Stimulated activated CD4-positive, alpha-beta T cell treated with anti-CD3 and anti-CD28 coated beads, Interleukin-2, amount 100 ng/mL, for 48 hours (primary cell): ENCODE measurements at places on chromosomes 3 and 15.

DNA sequence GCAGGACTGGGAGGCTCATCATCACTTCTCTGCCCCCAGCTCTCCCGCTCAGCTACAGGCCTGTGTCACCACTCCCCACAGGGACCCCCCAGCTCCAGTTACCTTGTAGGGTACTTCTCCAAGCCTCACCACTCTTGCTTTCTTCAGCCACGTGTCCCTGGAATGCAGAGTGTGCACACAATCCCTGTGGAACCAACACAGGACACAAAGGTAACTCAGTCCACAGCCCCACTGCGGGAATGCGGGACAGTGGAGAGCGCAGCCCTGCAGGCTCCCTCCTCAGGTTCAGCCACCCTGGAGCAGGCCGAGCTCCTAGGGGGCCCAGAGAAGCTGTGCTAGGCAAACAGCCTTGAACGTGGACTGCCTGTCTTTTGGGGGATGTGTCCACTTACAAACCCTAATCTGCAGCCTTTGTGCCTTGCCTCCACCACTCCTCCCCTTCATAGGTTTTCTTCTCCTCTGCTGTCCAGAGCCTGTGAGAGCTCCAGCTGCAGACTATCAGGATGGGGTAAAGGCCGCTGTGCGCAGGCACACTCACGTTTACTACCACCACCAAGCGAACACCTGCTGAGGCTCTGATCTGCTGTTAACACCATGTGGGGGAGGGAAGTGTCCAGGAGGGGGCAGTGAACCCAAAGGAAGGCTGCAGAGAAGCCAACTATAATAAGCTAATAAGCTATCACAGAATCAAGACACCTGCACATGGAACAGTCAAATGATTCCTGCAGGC lies 26.0 kb downstream of the XPC start:
- DNase-seq = no peak

GRCh38 chr15:71106802-71107500 lies 8.3 kb upstream of the THSD4 start:
- no peak for DNase-seq

DNA sequence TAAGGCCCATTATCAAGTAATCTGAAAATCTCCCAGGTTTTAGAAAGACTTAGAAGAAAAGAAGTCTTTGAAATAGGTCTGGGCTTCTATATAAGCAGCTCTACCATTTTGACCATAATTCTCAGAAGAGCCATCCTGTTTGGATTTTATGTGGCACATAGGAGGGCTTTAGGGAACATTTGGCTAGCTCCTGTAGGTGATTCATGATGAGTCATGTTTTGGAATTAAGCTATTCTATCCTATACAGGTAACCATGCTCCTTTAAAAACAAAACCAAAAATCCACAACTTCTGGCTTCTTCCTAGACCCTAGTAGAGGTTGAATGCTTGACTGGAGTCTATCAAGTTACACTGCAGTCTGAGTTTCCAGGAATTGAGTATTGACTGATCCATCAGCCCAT lies 8.9 kb downstream of the SST start:
- DNase-seq = no peak

DNA sequence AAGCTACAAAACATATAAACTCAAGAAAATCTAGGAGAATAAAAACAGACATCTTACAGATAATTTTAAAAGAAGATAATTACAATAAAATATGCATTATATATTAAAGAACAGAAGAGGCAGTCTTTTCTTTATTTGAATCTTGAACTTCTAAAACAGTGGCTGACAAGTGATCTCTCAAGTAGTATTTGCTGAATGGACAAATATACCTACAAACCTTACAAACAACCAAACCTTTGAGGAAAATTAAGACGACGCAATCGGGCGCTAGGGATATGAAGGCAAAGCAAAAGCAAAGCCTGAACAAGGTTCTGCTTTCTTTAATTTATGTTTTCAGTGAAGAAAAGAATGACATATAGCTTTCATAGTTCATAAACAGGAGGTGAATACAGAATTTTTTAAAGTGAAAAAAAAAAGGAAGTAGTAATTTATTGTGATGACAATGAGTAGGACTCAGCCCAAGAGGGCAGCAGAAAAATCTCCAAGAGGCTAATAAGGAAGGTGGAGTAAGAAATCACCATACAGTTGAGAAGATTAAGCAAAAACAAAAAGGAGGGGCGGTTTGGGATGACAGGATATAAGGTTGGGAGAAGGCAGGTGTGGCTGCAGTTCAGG lies 347.8 kb downstream of the TBC1D5 start:
- DNase-seq = no peak

DNA sequence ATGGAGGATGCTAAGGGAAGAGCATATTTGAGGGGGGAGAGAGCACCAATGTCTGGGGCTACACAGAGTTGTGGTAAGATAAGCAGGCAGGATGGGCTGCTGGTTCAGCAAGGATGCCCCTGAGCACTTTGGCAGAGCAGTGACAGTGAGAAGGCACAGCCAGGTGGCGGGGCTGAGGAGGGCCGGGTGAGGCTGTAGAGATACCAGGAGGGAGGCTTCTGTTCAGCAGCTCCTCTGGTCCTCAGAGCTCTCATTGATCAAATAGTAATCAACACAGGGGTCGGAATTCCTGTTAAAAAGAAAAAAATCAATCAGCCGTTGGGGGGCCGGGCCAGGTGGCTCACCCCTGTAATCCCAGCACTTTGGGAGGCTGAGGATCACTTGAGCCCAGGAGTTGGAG lies 11.5 kb upstream of the XIRP1 start:
- no peak for DNase-seq

DNA sequence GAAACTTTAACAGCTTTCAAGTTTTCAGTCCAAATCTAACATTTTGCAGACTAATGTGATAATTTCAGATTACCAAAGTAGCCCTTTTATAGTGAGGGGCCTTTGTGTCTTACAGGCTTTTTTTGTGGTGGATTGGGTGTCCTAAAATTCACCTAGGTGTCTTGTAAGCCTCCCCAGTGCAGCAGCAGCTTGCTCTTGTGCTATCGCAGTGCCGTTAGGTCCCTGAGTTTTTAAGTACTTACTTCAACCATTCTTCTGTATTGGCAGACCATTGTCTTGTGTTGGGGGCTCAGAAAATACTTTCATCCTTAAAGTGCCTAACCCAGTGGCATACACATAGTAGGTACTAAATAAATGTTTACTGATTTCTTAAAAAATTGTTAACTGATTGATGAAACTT lies 2.1 kb downstream of the PDE8A start:
- no peak for DNase-seq

- no peak for DNase-seq
Measured at GRCh38 chr3:132421832-132422231, 4.5 kb downstream of the DNAJC13 start.

DNA sequence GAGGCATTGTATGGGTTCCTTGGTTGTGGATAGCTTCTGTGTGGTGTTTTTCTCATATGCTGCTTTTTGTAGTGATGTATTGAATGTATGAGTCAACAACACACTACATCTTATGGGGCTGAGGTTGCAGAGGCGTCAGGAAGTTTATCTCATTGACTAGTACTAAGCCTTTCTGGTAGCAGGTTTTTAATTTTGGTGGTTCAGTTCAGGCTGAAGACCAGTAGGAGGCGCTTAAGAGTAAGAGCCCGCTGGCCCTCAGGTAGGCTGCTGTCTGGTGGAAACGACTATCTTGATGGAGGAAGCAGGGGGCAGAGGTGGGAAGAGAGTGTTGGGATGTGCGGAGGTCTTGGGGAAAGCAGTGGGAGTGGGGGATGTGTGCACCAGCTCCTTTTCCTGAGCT lies 62.4 kb downstream of the RTP4 start:
- no peak for DNase-seq

- DNase-seq = no peak
Measured at GRCh38 chr3:11850003-11850402, 3.3 kb upstream of the TAMM41 start.

DNA sequence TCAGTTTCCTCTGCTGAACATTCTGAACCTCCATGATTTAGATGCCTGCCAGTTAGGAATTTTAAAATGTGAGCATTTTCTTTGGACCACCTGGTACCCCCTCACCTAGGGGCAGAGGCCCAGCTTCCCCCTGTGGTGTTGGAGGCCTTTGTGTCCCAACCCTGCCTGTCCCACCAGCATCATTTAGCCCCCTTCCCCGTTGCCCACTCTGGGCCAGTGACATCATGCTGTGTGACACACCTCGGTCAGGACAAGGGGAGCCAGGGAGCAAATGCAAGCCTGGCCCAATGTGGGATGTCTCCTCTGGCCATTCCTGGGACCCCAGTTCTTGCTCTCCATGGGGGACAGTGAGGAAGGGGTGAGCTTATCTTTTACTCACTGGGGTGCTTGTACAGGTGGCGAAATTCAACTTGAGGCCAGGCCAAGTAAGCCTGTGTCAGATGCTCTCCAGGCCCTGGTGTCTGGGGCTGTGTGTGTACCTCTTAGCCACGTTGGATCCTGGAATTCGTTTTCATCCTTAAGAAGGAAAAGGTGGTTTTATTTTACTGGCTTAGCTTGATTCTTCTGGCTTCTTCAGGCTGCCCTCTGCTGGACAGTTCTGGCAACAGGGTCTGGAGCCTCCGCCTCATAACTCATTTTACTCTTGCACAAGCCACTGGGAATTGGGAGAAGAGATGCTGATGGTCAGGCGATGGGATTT lies 49.7 kb upstream of the MYZAP start:
- peak; percentile 26 for DNase-seq

DNA sequence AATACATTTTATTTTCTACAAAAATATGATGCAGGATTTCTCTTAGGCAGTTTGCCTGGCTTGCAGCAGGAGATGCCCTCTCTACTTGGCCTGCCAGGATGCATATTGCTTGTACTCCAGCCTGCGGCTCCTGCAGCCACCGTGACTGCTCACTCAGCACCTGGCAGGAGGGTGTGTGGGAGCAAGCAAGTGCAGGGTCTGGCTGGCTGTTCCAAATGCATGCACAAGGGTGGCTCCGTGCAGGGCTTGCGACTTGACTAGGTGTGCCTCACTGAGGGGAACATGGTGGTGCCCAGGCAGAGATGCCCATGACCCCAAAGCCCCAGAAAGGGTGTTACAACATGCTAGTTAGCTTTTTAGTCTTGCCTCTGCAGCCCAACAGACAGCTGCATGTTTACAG lies 1240.2 kb upstream of the ALCAM start:
- no peak for DNase-seq

- peak; percentile 37 for DNase-seq
Measured at GRCh38 chr3:141796889-141797781, 33.9 kb downstream of the GRK7 start.

DNA sequence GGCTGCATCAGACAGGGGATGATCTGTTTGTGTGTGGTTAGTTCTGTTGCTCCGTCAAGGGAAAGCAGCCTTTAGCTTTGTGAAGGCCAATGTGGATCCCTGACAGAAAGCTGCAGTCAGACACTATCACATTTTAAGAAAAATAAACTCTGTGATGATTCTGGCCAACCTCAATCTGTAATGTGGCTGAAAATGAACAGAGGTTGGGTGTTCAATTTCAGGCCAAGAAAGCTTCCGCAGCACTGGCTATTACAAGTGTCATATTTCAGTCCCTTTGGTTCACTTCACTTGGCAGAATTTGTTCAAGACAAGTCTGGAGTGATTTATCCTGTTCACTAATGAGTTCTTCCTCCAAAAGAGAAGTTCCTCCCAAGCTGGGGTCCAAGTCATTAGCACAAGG lies 571.8 kb upstream of the IL12A start:
- DNase-seq = no peak

DNA sequence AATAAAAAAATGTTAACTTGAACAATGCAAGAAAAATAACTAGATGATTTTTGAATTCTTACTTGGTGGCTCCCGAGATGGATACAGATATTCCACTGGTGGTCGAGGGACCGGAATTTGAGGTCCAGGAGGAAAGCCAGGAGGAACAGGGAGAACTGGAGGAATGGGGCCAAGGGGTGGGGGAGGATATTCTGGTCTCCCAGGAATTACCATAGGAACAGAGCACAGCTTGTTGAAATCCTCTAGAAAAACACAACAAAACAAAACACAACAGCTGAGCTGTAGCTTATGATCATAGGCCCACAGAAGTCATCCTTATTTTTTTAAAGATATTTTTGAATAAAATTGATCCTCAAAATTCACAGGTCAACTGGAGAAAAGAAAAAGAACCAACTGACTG lies 129.4 kb downstream of the FBN1 start:
- no peak for DNase-seq

- DNase-seq = no peak
Measured at GRCh38 chr15:60373745-60374144, 24.0 kb downstream of the ANXA2 start.

DNA sequence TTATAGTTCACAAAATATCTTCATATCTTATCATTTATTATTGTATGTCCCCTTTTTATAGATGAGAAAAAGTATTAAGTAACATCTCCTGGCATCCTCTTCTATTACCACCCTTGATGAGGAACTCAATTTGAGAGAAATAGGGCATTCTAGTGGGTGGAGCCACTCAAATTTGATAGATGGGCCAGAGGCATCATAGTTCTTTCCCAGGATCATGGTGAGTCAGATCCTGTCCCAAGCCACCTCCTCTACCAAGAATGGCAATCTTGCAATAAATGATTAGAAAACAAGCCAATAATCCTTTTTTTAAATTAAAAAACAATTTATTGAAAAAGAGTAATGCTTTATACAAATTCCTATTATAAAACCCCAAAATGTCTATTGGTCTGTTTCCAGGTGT lies 16.8 kb downstream of the CLDN1 start:
- no peak for DNase-seq

DNA sequence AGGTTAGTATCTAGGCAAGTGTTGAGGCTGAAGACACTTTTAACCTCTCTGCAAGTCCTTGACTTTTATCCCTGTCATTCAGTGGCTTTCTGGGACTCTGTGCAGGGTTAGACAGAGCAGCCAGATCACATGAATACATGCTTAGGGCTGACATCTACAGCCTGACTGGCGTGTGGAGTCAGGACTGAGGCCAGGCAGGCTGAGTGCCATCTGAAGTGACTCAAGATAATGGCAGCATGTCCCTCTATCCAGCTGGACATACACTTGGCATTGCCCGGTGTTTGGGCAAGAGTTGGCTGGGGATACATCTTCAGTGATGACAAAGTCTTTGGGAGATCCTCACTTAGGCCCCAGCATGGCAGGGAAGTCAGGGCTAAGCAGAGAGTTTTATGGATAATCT lies 22.4 kb downstream of the DUOX2 start:
- no peak for DNase-seq

DNA sequence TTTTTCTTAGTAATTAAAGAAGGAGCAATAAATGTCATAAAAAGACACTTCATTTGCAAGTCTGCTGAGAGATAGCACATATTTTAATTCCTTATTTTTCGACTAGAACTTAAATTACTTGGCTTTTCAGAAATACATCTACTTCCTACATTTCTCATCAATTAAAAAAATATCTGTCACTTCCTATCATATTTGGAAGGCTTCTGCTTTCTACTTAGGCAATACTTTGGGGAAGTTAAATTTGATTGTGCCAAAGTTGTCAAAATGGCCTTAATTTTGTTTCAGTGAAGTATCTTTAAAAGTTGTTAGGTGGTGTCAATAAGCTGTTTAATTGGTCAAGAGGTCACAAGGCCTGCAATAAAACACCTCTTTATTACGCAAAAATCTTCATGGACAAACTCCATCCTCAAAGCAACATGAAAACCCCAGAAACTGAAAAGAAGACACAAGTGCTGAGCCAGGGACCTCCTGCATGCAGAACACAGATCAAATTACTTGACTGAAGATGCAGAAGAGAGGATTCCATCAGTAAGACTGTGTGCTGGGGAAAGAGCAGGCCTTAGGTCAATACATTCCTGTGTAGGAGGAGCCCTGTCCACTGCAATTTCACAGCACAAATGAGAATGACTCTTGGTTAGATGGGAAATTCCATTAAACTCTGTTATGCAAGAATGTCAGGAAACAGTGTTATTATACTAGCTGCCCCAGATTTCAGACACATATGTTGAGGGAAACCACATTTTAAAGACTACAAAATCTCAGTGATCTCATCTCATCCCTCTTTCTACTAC lies 48.0 kb upstream of the FSTL1 start:
- no peak for DNase-seq
